ENCODE measurements at places on chromosomes 4 and X. TPM values are rescaled to one million over a fixed set of nuclear protein-coding genes. Genes with fewer than 3 reads are reported as not detected.
A peak's percentile ranks its signal among the peaks of the same experiment; 100 is the strongest.

- DNase-seq = no peak
Measured at GRCh38 chr4:110058677-110059076, 139.7 kb downstream of the ELOVL6 start.

Gene CEP44
- 12.4 TPM for total RNA-seq

- peak; percentile 14 for DNase-seq
Measured at GRCh38 chr4:184510401-184510800, 36.1 kb upstream of the IRF2 start.

Gene GAGE12D
- not detected for total RNA-seq

Gene CENPE
- 39.1 TPM for total RNA-seq

- no peak for DNase-seq
Measured at GRCh38 chr4:154292589-154292988, 199.0 kb downstream of the DCHS2 start.

DNA sequence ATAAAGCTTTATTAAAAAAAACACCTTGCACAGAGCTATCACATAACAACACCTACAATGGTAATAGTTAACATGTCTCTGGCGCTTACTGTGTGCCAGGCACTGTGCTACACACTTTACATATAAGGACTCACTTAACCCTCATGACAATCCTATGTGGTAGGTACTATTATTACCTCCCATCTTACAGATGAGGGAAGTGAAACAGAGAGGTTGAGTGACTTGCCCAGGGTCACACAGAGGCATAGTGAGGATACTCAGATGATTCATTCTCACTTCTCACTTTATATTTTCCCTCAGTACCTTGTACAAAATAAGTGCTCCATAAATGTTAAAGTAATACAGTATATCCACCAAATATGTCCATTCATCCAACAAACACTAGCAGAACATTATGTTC lies 43.4 kb upstream of the IQSEC2 start:
- no peak for DNase-seq

- DNase-seq = peak; percentile 43
Measured at GRCh38 chr4:47383829-47384427, 79.6 kb downstream of the COMMD8 start.

- DNase-seq = no peak
Measured at GRCh38 chrX:38939067-38939466, 137.8 kb downstream of the MID1IP1 start.

DNA sequence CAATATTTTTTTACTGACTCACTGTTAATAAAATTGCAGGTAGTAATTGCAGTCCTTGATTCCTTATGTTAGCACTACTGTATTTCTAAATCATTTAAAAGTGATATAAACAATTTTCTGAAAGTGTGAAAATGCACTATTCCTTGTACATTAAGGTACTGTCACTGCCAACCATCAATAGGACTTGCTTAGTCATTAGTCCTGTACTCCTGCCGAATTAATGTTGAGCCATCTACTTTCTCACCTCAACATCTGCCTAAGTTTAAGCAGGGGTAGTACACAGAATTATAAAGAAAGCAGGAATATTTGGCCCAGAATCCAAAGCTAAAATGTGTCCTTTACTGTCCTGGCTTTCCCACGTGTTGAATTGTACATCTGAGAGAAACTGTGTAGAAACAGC lies 87.0 kb upstream of the TRPC3 start:
- DNase-seq = no peak

GRCh38 chrX:100600758-100601157 lies 16.0 kb downstream of the TNMD start:
- no peak for DNase-seq

- no peak for DNase-seq
Measured at GRCh38 chr4:56733352-56733751, 52.3 kb upstream of the HOPX start.

DNA sequence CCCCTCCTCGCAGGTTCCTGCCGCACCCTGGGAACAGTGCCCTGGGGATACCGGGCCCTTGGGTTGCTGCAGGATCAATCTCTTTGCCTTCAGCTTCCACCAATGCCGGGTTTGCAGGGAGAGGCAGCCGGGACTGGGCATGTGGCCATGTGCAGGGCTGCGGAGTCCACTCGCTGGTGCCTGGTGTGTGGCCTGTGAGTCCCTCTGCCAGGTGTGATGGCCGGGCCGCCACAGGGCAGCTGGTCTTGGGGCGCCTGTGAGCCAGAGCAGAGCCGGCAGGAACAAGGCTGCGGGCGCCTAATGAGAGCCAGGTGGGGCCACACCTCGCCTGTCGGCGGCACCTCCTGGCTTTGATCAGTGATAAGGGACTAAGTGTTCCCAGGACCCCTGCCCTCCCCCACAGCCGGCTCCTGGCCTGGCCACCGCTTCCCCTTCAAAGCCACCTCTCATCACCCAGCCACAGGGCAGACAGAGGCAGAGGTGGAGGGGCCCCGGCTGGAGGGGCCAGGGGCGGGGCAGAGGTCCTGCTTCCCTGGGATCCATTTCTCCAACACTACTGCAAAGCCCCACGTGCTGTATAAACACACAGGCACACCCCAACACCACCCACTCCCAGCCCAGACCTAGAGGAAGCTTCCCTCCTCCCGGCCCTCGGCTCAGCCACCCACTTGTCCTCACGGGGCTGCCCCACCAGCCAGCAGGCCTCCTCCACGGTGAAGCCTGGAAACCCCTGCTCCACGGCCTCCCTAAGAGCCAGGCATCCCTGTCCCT lies 132.7 kb downstream of the CPZ start:
- no peak for DNase-seq

- no peak for DNase-seq
Measured at GRCh38 chr4:98581126-98581525, 77.3 kb downstream of the TSPAN5 start.

Gene F11
- total RNA-seq = not detected

DNA sequence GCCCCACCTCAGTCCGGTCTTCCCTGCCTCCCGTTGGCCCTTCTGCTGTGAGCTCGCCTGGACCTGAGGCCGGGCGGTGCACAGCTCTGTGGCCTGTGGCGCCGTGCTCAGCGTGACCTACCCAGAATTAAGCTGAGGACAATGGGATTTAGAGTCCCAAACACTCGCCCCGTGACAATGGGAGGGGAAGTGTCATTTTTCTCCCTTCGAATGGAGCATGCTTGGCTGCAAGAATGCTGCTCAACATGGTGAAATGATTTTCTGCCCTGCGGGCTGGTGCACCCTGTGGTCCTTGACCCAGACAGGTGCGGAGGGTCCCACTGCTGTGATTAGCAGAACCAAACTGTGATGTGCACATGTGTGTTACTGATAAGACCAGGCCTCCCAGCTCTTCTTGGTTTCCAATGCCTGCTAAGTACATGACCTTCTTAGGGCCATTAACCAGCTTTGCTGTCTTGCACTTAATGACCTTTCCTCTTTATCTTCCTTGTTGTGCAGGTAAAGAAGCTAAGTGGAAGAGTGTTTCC lies 772 bp downstream of the EOLA1 start:
- DNase-seq = peak; percentile 18

GRCh38 chr4:2074588-2074987 lies 15.5 kb downstream of the NAT8L start:
- no peak for DNase-seq

Gene ARHGAP6
- total RNA-seq = 0.17 TPM

DNA sequence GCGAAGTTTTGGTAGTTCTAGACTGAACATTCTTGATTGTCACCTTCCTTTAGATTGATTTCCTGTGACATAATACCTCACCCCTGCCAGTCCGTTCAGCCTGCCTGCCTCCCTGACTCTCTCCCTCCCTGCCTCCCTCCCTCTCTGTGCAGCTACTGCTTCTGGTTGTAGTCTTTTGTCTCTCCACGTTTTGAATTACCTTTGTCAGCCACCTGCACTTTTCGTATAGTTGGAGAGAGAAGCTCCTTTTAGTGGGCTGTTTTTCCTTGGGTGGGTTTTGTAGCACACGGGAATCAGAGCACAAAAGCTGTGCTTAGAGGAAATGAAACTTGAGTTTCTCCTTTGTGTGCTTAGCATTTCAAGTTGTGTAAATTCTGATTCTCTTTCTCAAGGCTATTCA lies 32.6 kb upstream of the MSMO1 start:
- peak; percentile 21 for DNase-seq

Gene C4orf50
- total RNA-seq = under 0.01 TPM

GRCh38 chrX:10090319-10090718 lies 66.5 kb upstream of the CLCN4 start:
- DNase-seq = no peak

Measured in dermis blood vessel endothelial cell (primary cell).